ENCODE measurements at places on chromosomes 12 and 14.
A peak's percentile ranks its signal among the peaks of the same experiment; 100 is the strongest.

DNA sequence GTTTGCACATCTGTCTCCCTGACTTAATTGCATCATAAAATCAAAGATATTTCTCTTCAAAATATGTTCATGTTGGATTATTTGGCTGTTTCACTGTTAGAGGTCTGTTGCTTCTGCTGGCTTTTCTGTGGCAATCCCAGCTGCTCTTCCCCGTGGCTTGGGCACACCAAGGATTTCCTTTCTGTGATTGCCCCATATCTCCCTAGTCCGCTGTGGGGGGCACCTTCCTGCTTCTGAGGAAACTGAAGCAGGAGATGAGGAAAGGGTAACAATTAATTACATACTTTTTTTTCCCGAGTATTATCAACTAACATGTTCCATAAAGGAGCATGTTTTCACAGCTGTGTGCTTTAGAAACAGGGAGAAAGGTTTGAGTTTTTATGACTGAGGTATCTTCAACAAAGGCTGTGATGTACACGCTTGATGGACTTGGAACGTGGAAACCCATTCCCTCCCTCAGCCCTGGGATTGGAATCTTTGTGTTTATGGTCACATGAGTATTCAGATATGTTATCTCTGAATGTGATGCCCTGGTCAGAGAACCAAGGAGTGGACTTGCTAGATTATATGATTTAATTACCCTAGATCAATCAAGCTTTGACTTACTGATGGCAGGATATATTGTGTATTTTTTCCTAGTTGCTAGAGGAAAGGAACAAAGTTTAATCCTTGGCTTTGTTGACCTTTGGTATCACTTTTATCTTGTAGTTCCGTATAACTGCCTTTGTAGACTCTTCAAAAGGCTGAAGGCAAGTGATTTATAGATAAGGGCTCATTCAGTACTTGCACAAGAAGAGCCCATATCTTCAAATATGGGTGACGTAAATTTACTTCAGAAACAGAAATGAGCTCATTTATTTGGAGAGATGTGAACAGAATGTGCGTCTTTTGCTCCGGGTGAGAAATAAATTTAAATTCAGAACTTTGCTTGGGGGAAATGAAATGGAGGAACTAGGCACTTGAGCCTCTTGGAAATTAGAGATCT is 46.7 kb downstream of the BORCS5 start:
- no peak for DNase-seq

DNA sequence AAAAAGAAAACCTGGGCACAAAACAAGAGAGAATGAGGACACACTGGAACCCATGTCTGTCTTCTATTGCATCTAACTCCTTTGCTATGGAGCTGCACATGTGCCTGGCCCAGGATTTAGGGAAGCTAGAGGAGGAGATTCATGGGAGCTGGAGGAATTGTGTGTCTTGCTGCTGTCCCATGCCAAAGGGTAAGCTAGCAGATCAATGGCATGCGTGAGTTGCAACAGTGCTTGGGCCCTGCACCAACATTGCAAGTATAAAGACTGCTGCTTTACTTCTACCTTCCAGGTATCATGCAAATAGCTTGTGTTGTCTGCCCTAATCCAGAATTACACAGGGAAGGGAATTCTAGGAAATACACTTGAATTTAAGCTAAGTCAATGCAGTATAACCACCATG is 196.4 kb upstream of the IGF1 start:
- no peak for DNase-seq

- DNase-seq = no peak
These were observed 24.5 kb upstream of the PNMA1 start for GRCh38 chr14:73738518-73739173.

- DNase-seq = no peak
These were observed 163.5 kb downstream of the DIO2 start for GRCh38 chr14:80047761-80048160.

- no peak for DNase-seq
These were observed 765 bp upstream of the NFYB start for GRCh38 chr12:104138797-104139152.

DNA sequence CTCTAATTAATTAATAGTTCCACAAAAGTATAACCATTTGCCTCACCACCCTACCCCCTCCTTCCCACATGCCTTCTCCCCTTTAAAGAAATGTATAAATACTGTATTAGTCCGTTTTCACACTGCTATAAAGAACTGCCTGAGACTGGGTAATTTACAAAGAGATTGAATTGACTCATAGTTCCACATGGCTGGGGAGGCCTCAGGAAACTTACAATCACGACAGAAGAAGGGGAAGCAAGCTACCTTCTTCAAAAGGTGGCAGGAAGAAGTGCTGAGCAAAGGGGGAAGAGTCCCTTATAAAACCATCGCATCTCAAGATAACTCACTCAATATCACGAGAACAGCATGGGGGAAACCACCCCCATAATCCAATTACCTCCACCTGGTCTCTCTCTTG is 8.2 kb upstream of the RESF1 start:
- no peak for DNase-seq

- DNase-seq = no peak
These were observed 114.4 kb downstream of the LMNTD1 start for GRCh38 chr12:25438638-25439037.

GRCh38 chr12:9049520-9050133 is 60.3 kb downstream of the KLRG1 start:
- no peak for DNase-seq

DNA sequence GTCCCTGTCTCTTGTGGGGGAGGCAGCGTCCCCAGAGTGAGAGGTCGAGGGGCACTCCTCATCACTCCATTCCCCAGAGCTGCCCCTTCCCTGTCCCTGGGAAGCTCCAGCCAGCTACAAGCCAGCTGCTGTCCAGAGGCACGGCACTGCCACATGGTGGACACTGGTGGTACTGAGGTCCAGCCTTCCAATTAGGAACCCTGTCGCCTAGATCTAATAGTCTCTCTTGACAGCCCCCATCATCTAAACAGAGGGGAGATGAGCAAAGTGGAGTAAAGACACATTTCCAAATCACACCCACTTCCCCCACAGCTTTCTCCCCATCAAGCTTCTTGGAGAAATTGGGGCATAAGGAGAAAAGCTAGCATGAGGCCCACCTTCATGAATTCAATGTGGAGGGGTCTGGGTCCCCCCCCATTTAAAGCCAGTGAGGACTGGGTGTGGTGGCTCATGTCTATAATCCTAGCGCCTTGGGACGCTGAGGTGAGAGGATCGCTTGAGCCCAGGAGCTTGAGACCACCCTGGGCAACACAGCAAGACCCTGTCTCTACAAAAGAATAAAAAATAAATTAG is 2.1 kb upstream of the INHBE start:
- DNase-seq = peak; percentile 39

- no peak for DNase-seq
These were observed 72.4 kb downstream of the USP15 start for GRCh38 chr12:62332598-62332997.
